ENCODE measurements at places on chromosomes 12 and 14.
A peak's percentile ranks its signal among the peaks of the same experiment; 100 is the strongest.

DNA sequence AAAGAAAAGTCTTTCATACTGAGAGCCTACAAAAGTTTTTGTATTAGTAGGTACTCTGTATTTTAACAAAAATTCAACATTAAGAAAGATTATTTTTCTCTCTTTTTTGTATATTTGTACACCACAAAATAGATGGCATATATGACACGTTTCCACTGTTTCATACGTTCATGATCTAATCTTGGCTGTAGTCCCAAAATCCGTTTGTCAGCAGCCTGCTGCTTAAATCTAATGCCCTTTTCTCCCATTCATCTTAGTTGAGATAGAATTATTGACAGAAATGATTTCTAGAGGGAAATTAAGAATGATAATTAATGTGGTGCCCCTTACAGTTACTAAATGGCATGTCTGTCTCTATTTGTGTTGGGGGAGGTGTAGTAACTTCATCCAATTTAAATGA, 140.7 kb upstream of the NOVA1 start:
- no peak for DNase-seq

- DNase-seq, result no peak
Measured at GRCh38 chr12:7787574-7788293, 1.5 kb upstream of the NANOG start.

GRCh38 chr12:124829008-124829707, 34.5 kb downstream of the SCARB1 start:
- no peak for DNase-seq

DNA sequence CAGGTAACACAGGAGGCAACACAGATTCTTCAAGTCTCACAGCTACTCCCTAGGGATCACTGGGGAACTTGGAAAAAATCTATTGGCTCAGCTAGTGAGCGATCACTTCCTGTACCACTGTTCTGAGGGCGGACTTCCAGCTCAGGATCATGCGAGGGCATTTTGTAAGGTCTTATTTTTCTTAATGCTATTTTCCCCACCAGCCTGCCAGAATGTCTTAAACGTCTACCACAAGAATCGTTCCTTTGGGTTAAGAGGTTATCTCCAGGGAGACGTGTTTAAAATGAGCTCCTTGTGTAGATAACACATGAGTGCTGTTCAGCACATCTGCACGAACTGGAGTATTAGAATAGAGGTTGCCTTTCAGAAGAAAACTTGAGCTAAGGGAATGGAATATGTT, 162.6 kb downstream of the ETNK1 start:
- DNase-seq, result no peak

DNA sequence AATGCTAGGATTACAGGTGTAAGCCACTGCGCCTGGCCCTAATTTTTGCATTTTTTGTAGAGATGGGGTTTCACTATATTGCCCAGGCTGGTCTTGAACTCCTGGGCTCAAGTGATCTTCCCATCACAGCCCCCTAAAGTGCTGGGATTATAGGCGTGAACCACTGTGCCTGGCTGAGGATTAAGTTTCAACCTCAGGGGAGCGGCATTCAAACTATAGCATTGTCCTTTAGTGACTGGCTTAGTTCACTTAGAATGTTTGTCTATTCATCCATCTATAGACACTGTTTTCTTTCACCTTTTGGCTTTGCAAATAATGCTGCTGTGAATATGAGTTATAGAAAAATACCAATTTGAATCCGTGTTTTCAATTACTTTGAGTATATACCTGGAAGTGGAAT, 25.2 kb downstream of the PTPN11 start:
- DNase-seq, result no peak

DNA sequence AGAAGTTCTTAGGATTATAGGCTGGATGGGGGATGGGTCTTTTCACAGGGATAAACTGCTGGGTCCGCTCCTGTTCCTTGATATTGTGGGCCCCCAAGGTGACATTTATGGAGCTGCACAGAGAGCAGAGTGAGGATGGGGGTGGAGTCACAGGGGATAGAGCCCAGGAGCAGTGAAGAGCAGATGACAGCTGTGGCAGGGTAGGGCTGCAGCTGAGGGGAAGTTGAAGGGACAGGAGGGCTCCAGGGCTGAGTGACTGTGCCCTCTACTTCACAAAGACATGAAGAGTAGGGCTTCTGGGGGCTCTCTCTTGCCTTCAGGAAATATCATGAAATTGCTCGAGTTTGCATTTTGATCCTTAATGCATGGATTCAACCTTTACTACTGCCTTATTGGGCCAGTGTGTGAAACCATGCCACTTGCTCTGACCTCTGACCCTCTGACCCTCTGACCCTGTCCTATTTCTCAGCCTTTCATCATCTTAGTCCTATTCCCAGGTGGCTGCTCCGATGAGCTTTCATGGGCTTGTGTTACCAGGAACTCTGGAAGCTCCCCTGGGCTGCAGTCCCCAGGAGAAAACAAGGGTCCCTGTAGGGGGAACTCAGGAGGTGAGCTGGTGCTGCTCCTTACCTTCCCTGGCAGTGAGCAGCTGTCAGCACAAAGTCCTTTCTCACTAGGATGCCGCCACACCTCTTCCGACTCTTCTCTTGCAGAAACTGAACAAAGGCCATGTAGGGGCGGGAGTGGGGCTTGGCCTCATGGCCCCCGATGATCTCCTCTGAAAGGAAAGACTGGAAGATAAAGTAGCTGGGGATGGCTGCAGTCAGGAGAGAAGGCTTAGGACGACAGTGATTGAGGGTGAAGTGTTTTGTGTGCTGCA, 1.6 kb downstream of the GZMH start:
- DNase-seq, result no peak

GRCh38 chr12:10205220-10205807, 7.4 kb upstream of the GABARAPL1 start:
- DNase-seq, result no peak

DNA sequence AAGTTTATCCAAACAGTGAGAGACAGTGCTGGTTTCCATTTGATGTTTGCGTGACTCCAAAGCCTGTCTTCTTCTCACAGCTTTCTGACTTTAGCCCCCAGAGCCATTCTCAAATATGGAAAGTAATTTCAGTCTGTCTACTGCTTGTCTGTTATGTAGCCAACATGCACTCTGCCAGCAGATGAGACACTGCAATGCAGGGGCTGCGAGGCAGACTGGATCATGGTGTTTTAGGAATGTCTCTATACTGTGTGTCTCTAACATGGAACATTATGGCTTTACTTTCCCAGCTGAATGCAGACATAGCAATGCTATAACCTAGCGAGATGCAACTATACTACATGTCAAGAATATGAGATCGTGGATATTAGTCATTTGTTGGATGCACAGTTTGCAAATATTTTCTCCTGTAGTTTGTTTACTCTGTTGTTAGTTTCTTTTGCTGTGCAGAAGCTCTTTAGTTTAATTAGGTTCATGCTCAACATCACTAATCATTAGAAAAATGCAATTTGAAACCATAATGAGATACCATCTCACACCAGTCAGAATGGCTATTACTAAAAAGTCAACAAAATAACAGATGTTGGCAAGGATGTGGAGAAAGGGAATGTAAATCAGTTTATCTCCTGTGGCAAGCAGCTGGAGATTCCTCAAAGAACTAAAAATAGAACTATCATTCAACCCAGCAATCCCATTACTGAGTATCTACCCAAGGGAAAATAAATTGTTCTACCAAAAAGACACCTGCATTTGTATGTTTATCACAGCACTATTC, 235.8 kb upstream of the TMTC1 start:
- no peak for DNase-seq

DNA sequence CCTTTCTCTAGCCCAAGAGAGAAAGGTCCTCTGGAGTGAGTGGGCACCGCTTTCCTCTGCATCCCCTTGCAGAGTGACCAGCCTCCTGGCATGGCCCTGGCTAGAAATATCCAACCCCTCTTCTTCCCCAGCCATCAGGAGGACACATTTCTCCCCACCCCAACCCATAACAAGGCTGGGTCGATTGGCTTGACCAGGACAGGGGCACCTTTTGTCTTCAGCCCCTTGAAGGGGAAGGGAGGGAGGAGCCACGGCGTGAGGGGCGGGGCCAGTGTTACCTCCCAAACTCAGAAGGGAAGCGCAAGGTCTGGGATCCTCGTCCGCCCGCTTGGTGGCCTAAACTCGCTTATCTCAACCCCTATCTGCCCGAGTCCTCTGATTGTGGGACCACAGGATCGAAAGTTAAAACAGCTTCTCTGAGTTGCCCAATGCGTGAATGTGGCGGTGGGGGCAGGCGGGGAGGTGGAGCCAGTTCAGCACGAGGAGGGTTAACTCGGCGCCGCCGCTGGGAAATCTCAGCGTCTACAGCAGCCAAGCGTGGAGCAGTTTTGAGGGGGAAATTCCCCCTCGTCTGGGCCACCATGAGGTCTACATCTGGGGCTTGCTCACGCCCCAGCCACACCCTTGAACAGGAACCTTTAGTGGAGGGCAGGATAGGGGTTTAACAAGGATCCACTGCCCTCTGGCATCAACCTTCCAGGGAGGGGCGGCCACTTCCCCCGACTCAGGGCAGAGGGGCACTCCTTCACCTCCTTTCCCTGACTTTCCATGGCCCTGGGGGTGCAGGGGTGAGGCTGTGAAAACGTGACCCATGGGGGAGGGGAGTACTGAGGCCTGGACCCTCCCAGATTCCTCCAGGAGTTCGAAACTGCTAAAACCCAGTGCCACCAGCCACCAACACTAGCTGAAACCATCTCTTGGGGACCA, 795 bp downstream of the STAT6 start:
- DNase-seq, result peak; percentile 82

DNA sequence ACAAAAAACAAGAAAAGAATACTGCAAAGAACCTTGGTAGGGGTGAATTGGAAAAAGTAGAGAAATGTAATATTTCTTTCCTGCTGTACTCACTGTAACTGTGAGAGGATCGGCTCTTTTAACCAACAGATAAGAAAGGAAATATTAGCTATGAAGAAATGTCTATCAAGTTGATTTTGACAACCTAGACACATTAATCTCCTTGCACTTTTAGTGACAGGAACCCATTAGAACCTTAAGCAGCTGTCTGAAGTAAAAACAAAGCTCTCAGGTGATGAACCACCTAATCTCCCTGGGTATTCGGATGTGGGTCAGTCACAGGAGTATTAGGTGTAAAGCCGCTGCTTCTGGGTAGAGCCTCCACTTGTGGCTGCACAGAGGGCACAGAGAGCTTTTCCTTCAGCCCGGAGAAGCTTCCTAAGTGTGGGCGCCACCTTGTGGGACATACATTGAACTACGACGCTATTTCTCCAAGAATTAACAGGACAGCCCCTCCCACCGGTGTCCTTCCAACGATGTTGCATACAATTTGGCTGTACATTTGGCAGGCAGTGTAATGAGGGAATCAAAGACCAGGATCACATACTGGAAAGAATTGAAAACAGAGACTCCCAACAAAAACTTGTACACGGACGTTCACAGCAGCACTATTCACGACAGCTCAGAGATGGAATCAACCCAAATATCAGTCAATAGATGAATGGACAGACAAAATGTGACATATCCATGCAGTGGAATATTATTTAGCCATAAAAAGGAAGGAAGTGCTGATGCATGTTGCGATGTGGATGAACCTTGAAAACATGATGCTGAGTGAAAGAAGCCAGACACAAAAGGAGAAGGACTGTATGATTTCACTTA, 28.9 kb upstream of the MAPKAPK5 start:
- peak; percentile 72 for DNase-seq

DNA sequence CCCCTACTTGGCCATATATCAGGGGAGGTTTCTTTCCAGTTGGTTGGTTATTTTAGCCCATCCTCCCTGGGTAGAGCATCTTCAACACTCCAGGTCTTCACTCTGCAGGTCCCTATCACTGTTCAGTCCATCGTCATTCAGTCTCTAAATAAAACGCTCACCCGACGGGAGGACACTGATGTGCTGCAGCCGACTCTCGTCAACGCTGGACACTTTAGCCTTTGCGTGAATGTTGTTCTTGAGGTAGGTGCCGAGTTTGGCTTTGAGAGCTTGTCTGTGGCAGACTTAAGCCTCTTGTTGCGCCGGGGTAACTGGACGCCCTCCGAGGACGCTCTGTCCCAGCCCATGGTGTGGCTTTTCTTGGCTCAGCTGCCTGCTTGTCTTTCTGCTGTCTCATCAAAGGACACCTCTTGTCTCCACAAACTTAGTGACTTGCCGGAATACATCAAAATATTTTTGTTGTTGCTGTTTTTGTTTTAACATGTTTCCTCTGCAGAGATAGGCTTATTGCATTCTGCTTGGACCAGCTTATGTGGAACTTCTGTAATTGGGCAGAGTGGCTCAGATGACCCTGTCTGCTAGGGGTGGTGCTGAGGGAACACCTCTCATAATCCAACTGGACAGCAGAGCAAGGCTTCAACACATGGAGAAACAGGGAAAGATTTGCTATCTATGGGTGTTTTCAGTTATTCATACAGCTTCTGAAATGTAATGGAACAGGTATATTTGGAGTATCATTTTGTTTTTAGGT, 26.5 kb downstream of the TCTN1 start:
- DNase-seq, result no peak

DNA sequence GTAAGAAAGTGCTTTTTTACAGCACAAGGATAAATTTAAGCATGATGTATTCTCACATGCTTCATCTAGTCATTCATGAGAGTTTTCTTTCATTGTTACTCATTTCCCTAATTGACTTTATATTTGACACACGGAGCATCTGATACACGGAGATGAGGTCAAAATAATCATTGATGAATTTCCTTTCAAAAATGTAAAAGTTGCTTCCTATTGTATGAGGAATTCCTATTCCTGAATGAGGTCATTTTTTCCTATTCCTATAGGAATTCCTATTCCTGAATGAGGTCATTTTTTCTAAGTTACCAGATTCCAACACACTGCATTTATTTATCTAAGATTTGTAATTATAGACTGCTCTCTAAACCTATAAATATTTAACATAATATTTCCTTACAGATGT, 316.7 kb upstream of the KITLG start:
- no peak for DNase-seq

DNA sequence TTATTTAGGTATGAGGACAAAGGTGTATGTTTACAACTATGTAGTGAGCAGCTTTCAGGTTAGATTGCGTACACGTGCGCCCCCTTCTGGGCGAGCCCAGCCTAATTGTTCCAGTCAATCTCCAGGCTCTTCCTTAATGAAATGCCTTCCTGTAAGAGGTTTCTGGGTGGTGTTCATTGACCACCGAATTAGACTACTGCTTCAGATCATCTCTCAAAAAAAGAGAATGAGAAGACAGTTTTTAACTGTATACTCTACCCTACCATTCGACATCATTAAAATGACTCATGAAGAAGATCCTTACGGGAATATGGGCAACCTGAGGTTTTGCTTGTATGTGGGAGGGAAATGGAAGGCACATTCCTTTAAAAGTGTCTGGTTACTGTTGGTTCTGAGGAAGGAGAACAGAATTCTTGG, 2.1 kb downstream of the LUM start:
- DNase-seq, result no peak

GRCh38 chr12:54232790-54233189, 44.0 kb upstream of the SMUG1 start:
- no peak for DNase-seq

GRCh38 chr12:124389138-124389724, 94.3 kb downstream of the RFLNA start:
- peak; percentile 88 for DNase-seq

DNA sequence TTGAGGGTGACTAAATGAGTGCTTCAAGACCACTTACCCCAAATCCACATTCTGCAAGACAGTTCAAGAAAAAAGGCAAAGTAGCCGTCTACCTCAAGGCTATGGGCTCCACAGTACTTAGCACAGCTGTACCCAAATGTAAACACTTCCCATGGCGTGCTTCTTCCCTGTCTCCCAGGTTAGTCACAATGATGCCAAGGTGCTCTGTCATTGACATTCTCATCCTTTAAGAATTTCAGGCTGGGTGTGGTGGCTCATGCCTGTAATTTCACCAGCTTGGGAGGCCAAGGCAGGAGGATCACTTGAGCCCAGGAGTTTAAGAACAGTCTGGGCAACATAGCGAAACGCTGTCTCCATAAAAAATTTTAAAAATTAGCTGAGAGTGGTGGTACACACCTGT, 51.2 kb upstream of the CERS5 start:
- no peak for DNase-seq

GRCh38 chr12:14403711-14404196, 38.3 kb downstream of the ATF7IP start:
- DNase-seq, result peak; percentile 73
